ENCODE measurements at places on chromosomes 2 and 18. TPM values are rescaled to one million over a fixed set of nuclear protein-coding genes. Genes with fewer than 3 reads are reported as not detected.

GRCh38 chr2:10923965-10924364 lies 12.2 kb downstream of the KCNF1 start:
- no peak for DNase-seq
- H3K27me3 ChIP-seq = peaks cover 7% of the 10 kb centered on the region
- no peak overlapping the region for H3K4me3 ChIP-seq
- H3K4me1 ChIP-seq = peaks cover 8% of the 10 kb centered on the region
- H3K27ac ChIP-seq = no peak overlapping the region
- no peaks in the 10 kb centered on the region for H3K36me3 ChIP-seq

GRCh38 chr2:97763176-97763845 lies 49.9 kb downstream of the ZAP70 start:
- H3K36me3 ChIP-seq = peaks cover 84% of the 10 kb centered on the region
- no peak overlapping the region for H3K4me3 ChIP-seq
- DNase-seq = no peak
- no peak overlapping the region for H3K27ac ChIP-seq
- H3K27me3 ChIP-seq = no peaks in the 10 kb centered on the region

DNA sequence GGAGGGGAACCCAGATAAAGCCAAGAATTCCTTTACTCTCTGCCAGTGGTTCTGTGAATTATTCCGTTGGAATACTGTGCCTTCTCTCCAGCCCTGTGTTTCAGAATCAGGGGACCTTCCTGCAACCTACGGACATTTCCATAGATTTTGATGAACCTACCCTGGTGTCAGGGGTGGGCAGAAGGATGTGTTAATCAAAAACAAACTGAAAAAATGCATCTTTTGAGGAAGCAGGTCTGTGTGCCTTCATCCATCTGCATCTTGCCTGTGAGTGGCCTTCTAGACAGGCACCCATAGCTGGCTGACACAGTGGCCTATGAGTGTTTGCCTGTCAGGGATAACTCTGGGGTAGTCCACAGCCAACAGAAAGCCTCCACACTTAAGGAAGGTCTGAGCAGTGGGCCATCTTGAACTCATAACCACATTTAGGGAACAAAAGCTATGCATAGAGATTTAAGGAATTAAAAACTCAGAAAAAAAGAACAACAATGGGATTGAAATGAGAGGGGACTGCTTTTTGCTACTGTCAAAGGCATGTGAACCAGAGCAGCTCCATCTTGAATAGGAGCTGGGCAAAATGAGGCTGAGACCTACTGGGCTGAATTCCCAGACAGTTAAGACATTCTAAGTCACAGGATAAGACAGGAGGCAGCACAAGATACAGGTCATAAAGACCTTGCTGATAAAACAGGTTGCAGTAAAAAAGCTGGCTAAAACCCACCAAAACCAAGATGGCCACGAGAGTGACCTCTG lies 45.9 kb upstream of the ITGA6 start:
- no peaks in the 10 kb centered on the region for H3K27me3 ChIP-seq
- H3K4me1 ChIP-seq = peaks cover 13% of the 10 kb centered on the region
- no peak overlapping the region for H3K27ac ChIP-seq
- peak; percentile 42 for DNase-seq
- no peaks in the 10 kb centered on the region for H3K36me3 ChIP-seq

- H3K4me3 ChIP-seq = no peak overlapping the region
- no peaks in the 10 kb centered on the region for H3K36me3 ChIP-seq
- H3K27me3 ChIP-seq = peaks cover 8% of the 10 kb centered on the region
- H3K27ac ChIP-seq = no peak overlapping the region
These were observed 69.5 kb upstream of the HDAC4 start for GRCh38 chr2:239470151-239470900.

DNER gene
- 1.9 TPM for total RNA-seq

DNA sequence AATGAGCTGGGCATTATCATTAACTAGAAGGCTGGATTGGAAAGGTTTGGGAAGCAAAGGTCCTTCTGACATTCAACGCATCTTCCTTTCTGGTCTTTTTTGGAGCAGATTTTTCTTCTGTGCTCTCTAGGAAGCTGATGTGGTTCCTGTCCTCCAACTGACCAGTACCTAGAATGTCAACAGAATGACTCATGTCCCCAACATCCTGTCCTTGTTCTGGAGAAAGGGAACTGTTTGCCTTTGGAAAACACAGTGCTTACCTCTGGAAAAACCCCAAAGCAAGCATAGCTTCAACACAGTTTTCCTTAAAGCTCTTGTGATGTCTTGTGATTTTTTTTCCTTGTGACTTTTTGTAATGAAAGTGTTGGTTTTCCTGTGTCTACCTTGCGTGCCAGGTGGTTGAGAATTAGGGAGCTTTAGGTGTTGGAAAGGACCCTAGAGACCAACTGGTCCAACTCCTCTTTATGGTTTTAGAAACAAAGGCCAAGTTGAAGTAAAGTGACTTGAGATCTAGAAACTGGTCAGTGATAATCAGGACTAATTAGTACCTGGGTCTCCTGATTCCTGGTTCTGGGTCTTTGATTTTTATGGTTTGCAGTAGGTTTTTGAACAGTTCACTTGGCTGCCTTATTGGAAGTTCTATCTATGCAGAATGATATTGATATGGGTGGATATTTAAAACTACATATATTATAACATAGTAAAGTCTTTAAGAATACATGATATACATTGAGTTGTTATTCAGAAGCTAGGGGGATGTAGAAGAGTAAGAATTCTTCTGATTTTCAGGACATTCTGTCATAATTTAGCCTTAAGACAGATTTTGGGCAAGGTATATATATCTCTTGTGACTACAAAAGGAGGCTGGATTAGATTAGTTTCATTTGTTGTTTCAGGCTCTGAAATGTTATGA lies 70.5 kb downstream of the FMNL2 start:
- H3K4me1 ChIP-seq = peaks cover 4% of the 10 kb centered on the region
- H3K4me3 ChIP-seq = no peak overlapping the region
- H3K36me3 ChIP-seq = no peaks in the 10 kb centered on the region
- no peak overlapping the region for H3K27ac ChIP-seq
- no peaks in the 10 kb centered on the region for H3K27me3 ChIP-seq

DNA sequence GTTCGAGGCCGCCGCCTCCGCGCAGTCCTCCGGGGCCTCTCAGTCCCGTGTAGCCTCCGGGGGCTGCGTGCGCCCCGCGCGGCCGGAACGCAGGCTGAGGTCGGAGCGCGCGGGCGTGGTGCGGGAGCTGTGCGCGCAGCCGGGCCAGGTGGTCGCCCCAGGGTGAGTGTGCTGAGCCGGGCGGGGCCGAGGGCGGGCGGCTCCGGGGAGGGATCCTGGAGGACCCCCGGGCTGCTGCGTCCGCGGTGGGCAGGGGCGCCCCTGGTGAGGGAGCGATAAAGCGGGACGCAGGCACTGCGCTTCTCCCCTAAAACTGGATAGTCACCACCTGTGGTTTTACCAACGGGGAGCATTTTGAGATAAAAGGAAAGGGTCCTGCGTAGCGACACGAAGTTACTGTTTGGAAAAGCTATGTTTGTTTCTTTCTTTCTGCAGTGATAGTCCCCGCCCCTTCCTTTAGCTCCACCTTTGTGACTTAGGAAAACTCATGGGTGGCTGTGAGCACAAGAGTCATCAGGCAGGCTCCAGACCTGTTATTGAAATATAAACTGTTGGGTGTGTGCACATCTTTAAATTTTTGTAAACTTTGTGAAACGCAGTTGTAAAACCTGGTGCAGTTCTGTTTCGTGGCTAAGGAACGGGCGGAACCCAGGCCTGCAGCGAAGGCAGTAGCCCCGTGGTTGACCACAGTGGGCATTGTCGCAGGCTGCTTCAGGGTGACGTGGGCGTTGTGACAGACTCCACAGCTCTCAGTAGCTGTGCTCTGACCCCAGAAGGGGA lies 687 bp downstream of the CTDP1 start:
- H3K4me1 ChIP-seq = peaks cover 22% of the 10 kb centered on the region
- H3K36me3 ChIP-seq = peaks cover 11% of the 10 kb centered on the region
- peak; percentile 49 for DNase-seq
- no peak overlapping the region for H3K27ac ChIP-seq

DNA sequence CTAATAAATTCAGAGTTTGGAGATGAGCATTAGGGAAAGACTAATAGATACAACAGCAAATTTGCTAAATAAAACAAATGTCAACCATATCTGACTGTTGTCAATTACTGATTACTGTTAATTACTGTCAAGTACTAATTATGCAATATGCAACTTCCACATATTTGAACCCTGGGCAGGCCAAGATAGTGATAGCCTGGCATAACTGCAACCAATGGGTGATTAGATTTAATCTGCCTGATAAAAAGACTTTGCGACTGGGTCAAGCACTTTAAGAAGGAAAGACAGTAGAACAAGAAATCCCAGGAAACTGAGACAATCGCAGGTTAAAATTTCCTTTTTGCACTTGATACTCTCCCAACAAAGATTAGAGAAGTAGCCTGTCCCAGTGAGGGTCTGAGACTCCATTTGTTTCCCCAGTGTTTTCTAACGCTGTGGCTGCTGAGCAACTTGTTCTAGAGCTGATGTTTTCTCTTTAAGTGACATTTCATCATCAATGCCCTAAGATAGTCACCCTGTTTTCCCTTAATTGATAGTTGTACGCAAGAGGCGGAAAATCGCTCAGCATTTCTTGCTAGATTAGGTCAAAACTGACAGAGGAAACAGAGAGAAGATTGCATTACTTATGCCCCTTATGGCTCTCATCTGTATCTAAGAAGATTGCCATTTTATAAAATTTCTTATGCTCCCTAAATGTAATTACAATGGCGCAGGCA lies 17.8 kb downstream of the ARHGAP15 start:
- H3K27me3 ChIP-seq = no peaks in the 10 kb centered on the region
- H3K36me3 ChIP-seq = no peaks in the 10 kb centered on the region
- H3K4me1 ChIP-seq = no peaks in the 10 kb centered on the region

MGAT5 gene
- total RNA-seq = 24.5 TPM

GRCh38 chr2:195322324-195322723 lies 334.7 kb upstream of the SLC39A10 start:
- H3K27ac ChIP-seq = no peak overlapping the region
- H3K36me3 ChIP-seq = no peaks in the 10 kb centered on the region
- no peaks in the 10 kb centered on the region for H3K27me3 ChIP-seq

GRCh38 chr2:176650838-176651555 lies 381.8 kb downstream of the MTX2 start:
- H3K4me1 ChIP-seq = peaks cover 2% of the 10 kb centered on the region
- no peaks in the 10 kb centered on the region for H3K36me3 ChIP-seq
- no peak overlapping the region for H3K4me3 ChIP-seq
- peak overlapping the region; percentile 8 for H3K27ac ChIP-seq
- peaks cover 15% of the 10 kb centered on the region for H3K27me3 ChIP-seq

DNA sequence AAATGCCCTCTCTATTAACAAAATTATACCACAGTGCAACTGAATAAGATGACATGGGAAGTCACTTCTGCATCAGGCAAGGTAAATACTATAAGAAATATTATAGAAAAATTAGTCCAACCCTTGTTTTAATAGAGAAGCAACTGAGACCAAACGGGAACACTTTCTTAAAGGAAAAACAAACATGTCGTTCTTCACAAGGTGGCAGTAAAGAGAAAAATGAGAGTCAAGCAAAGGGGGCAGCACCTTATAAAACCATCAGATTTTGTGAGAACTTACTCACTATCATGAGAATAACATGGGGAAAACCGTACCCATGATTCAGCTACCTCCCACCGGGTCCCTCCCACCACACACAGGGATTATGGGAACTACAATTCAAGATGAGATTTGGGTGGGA lies 481.7 kb upstream of the CRIM1 start:
- H3K27ac ChIP-seq = no peak overlapping the region
- H3K4me1 ChIP-seq = no peaks in the 10 kb centered on the region
- no peaks in the 10 kb centered on the region for H3K36me3 ChIP-seq

GRCh38 chr2:2845267-2845666 lies 514.2 kb upstream of the MYT1L start:
- no peaks in the 10 kb centered on the region for H3K36me3 ChIP-seq
- no peak overlapping the region for H3K4me3 ChIP-seq
- peaks cover 2% of the 10 kb centered on the region for H3K27me3 ChIP-seq
- H3K4me1 ChIP-seq = peaks cover 47% of the 10 kb centered on the region

- H3K27ac ChIP-seq = no peak overlapping the region
- no peaks in the 10 kb centered on the region for H3K4me1 ChIP-seq
- H3K4me3 ChIP-seq = no peak overlapping the region
- no peaks in the 10 kb centered on the region for H3K36me3 ChIP-seq
- DNase-seq = no peak
- no peaks in the 10 kb centered on the region for H3K27me3 ChIP-seq
These were observed 493.1 kb downstream of the XIRP2 start for GRCh38 chr2:167381349-167381748.

- peaks cover 9% of the 10 kb centered on the region for H3K36me3 ChIP-seq
- H3K27ac ChIP-seq = no peak overlapping the region
- H3K4me1 ChIP-seq = peaks cover 91% of the 10 kb centered on the region
These were observed 116.2 kb downstream of the STPG4 start for GRCh38 chr2:47038656-47039488.

- peaks cover 4% of the 10 kb centered on the region for H3K36me3 ChIP-seq
- no peaks in the 10 kb centered on the region for H3K27me3 ChIP-seq
- H3K4me3 ChIP-seq = no peak overlapping the region
- H3K4me1 ChIP-seq = peaks cover 34% of the 10 kb centered on the region
- peak overlapping the region; percentile 37 for H3K27ac ChIP-seq
These were observed 170.0 kb downstream of the CTIF start for GRCh38 chr18:48708807-48709206.

IL1B gene
- total RNA-seq = 0.18 TPM

DNA sequence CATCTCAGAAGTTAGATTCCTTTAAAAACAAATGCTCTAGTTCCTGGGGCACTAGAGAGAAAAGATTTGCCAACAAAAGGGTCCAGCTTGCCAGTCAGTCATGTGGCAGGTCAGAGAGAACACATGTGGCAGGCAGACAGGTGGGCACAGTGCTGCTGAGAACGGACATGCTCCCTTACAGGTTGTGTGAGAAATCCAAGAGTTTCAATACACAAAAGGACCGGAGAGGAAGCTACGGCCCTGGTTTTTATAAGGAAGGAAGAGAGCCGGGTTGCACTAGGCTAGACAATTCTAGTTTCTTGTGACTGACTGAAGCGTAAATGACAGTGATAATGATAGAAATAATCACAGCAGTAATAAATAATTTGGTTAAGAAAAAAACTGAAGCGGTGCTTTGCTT lies 18.3 kb downstream of the CDC42EP3 start:
- H3K27me3 ChIP-seq = no peaks in the 10 kb centered on the region
- peaks cover 59% of the 10 kb centered on the region for H3K4me1 ChIP-seq
- no peak for DNase-seq
- no peak overlapping the region for H3K27ac ChIP-seq

GRCh38 chr2:217929757-217930707 lies 72.8 kb downstream of the TNS1 start:
- H3K27ac ChIP-seq = peak overlapping the region; percentile 17
- no peaks in the 10 kb centered on the region for H3K27me3 ChIP-seq
- peaks cover 74% of the 10 kb centered on the region for H3K4me1 ChIP-seq
- peaks cover 23% of the 10 kb centered on the region for H3K36me3 ChIP-seq
- no peak overlapping the region for H3K4me3 ChIP-seq

DNA sequence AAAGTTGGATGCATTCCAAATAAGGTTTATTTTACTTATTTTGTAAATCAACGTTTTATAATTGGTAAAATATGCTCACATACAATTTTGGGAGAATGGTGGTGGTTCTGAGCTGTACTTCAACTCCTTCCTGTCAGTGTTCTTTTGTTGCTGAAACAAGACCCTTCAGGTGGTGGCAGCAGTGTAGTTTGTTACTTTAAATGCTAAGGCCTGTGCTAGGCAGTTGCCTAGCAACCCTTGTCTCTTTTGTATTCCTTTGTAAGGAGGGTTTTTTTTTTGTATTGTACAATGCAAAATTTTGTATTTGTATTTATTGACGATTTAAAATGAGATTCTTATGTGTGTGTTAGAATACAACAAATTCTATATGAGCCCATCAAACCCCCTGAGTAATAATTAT lies 166.0 kb upstream of the FAM98A start:
- no peak overlapping the region for H3K27ac ChIP-seq
- no peaks in the 10 kb centered on the region for H3K4me1 ChIP-seq
- H3K27me3 ChIP-seq = no peaks in the 10 kb centered on the region
- H3K36me3 ChIP-seq = no peaks in the 10 kb centered on the region

MXD1 gene
- total RNA-seq = 2.7 TPM

SLC11A1 gene
- 0.49 TPM for total RNA-seq
